Stimulated activated CD4-positive, alpha-beta T cell treated with anti-CD3 and anti-CD28 coated beads, TNF-alpha, amount 100 ng/mL, for 1 hour (primary cell): ENCODE measurements at places on chromosomes 5 and 9.

DNA sequence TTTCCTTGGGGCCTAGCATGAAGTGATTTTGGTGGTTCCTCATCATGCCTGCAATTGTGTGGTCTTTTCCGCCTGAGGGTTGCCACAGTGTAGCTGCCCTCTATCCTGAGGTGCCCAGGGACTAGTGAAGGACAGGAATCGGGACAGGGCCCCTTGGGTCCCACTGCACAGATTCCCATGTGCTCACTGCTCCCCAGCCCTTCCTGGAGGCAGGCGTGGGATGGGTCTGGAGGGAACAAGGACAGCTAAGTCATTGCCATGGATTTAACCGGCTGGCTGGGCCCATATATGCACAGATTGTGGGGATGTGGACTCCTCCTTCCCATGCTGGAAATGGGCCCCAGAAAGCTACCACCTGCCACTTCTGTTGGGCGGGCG is 122.3 kb upstream of the PITX1 start:
- DNase-seq = no peak

DNA sequence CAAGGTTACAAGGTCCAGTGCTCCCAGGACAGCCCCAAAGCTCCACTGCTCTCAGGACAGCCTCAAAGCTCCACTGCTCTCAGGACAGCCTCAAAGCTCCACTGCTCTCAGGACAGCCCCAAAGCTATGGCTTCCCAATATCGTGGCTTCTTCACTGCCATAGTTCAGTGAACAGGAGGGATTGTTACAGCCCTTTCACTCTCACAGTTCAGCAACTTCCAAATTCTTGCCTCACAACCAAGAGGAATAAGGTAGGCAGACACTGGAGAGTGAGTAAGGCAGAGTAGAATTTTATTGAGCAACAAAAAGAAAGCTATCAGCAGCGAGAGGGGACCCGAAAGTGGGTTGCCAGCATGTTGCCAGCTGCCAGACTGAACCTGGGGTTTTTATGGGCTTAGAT is 277.6 kb downstream of the CDH10 start:
- no peak for DNase-seq

DNA sequence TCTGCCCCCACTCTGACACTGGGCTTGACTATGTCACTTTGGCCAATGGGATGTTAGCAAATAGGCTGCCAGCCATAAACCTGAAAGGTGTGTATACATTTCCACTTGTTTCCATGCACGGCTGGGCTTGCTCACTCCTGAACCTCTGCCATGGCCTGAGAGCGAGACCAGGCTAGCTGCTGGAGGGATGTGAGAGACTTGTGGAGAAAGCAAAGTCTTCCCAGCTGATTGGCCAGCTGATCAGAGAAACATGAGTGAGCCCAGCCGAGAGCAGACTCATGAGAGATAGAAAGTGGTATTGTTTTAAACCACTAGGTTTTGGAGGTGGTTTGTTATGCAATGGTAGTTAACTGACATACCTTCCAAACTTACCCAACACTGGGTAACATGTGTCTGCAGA is 13.9 kb downstream of the FAM193B start:
- no peak for DNase-seq

- DNase-seq = no peak
These were observed 348.1 kb upstream of the WWC1 start for GRCh38 chr5:167943343-167943742.

DNA sequence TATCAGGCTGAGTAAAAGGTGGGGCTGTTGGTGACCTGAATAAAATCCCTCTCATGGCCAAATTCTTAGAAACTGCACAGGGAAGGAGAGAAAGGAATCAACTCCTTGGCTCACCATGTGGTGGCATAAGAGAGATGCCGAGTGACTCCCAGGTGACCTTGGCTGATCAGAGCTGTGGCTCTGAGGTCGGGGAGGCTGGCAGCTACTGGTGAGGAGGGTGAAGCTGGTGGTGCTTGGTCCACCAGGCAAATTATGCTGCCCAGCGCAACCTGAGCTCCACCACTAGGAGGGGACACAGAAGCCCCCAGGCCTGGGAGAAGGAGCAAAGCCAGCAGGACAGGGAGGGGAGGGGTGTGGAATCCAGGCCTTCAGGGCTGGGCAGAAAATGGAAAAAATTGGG is 111.2 kb upstream of the IL12B start:
- DNase-seq = no peak

GRCh38 chr5:19630876-19631275 is 357.1 kb downstream of the CDH18 start:
- no peak for DNase-seq

GRCh38 chr5:166962461-166962860 is 1329.0 kb upstream of the WWC1 start:
- DNase-seq = no peak

DNA sequence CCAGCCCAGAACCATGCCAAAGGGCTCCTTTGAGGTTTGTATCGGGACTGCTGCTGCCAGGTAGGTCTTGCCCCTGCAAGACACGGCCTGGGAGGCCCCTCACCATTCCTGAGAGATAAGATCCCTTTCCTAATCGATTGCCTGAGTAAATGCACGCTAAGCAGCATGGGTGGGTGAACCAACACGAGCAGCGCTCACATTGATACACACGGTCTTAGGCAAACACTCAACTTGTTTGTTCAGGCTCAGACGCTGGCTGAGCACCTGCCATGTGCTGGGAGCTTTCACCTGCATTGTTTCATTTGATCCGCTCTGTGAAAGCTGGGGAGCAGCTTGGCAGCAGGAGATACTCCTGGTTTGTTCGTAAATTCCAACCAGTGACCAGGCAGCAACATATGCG is 76.9 kb upstream of the NEURL1B start:
- no peak for DNase-seq
